Glomerular endothelial cell (primary cell): ENCODE measurements at places on chromosomes 7 and 10. TPM values are rescaled to one million over a fixed set of nuclear protein-coding genes. Genes with fewer than 3 reads are reported as not detected.

Gene ST7
- 24.4 TPM in 2 replicates for total RNA-seq

Gene SPDYE5
- not detected in 2 replicates for total RNA-seq

Gene FRMPD2
- 0.24 TPM in 1 of 2 replicates, not detected in the other for total RNA-seq

Gene TMEM229A
- total RNA-seq = not detected in 2 replicates

Gene GNG11
- total RNA-seq = 302 and 318 TPM in 2 replicates

Gene TAC1
- not detected in 2 replicates for total RNA-seq

Gene SLC26A4
- 0.47 and 0.73 TPM in 2 replicates for total RNA-seq

Gene DKK1
- total RNA-seq = 22.0 and 33.0 TPM in 2 replicates

Gene NUTM2A
- total RNA-seq = 0.82 and 1.7 TPM in 2 replicates

Gene SAP25
- total RNA-seq = 0.29 and 1.8 TPM in 2 replicates

Gene ELMO1
- 27.9 and 62.2 TPM in 2 replicates for total RNA-seq

Gene AQP1
- total RNA-seq = 0.82 and 6.9 TPM in 2 replicates

Gene DOCK1
- total RNA-seq = 53.8 and 90.4 TPM in 2 replicates

Gene TAS2R3
- 0.35 TPM in 1 of 2 replicates, not detected in the other for total RNA-seq

Gene PITX3
- total RNA-seq = not detected in 2 replicates

GRCh38 chr7:76074306-76074971, 26.5 kb downstream of the MDH2 start:
- no peak for DNase-seq

DNA sequence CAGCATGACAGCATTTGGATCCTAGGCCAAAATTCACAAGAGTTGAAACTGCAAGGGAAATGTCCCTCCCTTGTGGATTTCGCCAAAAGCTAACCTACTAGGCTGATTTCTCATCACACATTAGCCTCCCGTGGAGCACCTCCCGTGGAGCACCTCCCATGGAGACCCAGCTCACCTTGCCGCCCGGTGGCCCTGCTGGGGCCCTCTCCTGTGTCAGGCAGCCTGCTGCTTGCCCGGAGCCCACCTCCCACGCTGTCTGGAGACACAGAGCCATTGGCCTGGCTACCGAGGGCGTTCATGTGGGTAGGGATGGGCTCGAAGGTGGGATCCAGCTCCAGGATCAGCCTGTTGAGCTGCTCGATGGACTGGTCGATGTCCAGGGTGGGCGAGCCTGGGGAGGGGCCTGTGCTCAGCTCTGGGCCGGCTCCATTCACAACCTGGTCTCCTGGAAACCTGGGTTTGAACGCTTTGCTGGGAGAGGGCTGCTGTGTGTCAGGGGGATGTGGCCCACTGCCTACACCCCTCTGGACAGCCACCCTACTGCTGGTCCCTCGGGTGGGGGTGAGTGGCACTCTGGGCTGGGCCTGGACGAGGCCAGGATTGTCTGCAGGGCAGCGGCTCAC, 213.6 kb downstream of the TNS3 start:
- DNase-seq = no peak

GRCh38 chr10:13956826-13957225, 370.1 kb downstream of the PRPF18 start:
- DNase-seq = no peak

- no peak for DNase-seq
Measured at GRCh38 chr7:138542183-138542582, 82.1 kb downstream of the TRIM24 start.

DNA sequence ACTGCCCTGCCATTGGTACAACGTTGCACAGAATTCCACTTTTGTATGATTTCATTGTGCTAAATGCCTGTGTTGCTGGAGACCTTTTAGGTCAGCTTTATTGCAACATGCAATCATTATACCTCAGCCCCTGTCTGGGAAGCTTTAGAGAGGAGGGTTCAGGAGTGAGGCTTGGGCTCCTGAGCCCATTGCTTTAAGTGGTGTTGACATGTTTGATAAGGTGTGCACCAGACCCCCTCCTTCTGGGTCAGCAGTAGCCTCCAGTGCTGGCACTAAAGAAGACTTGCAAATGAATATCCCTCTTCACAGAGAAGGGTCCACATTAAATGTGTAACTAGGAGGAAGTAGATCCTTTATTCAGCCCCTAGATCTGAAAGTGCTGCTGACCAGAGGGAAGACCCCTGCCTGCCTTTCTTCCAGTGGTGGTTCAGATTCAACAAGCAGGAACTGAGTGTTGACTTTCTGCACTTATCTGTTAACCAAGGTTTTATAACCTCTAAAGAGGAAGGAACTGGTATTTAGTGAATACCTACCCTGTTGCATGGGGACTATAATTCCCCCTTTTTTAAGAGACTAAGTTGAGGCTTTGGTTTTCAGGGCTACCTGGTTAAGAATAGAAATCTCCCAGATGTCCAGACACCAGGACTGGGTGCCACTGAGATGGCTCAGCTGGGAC, 369.4 kb upstream of the IGFBP3 start:
- DNase-seq = no peak

- no peak for DNase-seq
Measured at GRCh38 chr10:110209454-110209925, 2.1 kb downstream of the MXI1 start.

GRCh38 chr10:19688344-19688743, 127.9 kb upstream of the PLXDC2 start:
- DNase-seq = no peak

- DNase-seq = no peak
Measured at GRCh38 chr10:68406111-68406814, 814 bp downstream of the RUFY2 start.

- no peak for DNase-seq
Measured at GRCh38 chr7:70630440-70630817, 501.5 kb upstream of the GALNT17 start.

GRCh38 chr10:132943791-132944404, 1.5 kb upstream of the CFAP46 start:
- no peak for DNase-seq

DNA sequence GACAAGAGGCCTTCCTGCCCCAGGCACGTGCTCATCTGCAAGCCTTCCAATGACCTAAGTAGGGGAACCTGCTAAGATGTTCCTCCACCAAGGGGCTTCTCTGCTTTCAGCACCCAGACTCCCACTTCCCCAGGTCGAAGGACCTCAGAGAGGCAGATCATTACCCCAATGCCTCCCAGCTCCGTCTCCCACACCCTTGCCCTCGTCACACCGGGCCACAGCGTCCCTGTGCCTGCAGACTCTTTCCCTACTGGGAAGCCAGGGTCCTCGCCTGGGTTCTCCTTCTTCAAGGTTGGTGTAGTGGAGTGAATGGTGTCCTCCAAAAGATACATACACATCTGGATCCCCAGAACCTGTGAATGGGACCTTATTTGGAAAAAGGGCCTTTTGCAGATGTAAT, 151.9 kb downstream of the UBE2H start:
- no peak for DNase-seq

GRCh38 chr10:95509251-95509650, 51.9 kb downstream of the SORBS1 start:
- no peak for DNase-seq

- no peak for DNase-seq
Measured at GRCh38 chr7:32153006-32153405, 82.8 kb upstream of the PDE1C start.

GRCh38 chr10:114650266-114650665, 7.8 kb downstream of the ABLIM1 start:
- DNase-seq = no peak

DNA sequence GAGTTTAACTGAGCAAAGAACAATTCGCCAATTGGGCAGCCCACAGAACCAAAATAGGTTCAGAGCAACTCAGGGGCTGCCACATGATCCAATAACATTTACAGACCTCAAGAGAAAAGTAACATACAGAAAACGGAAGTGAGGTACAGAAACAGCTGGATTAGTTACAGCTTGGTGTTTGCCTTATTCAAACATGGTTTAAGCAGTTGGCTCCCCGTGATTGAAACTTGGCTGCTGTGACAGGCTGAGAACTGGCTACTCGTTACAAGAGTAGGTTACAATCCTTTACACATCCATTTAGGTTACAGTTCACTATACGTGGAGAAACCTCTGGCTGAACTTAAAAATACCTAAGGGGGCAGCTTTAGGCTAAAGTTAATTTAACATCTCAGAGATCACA, 673.1 kb upstream of the PHF14 start:
- DNase-seq = no peak

- DNase-seq = no peak
Measured at GRCh38 chr10:99358101-99358500, 28.9 kb downstream of the CNNM1 start.

DNA sequence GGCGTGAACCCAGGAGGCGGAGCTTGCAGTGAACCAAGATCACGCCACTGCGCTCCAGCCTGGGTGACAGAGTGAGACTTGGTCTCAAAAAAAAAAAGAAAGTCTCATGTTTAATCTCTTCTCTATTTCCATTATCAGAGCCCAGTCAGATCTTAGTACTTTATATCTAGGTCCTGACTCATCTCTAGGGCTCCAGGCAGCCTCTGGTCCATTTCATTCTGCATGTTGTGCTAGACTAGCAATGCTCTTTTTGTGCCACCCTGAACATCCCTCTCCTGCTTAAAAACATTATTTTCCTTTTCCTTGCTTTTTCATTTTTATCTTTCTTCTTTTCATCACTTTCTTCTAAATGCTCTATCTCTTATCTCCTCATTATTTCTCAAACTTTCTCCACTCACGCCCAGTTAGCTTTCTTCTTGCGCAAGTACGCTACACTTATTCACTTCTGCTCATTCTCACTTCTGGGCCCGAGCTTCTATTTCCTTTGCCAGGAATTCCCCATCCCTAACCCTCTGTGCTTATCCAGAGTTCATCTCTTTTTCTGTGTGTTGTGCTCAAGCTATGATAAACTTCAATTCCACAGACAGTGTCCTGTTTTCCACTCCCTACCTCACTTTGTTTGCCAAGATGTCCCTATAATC, 63.9 kb downstream of the BTAF1 start:
- DNase-seq = no peak

GRCh38 chr10:13302821-13303555, 3.1 kb upstream of the PHYH start:
- no peak for DNase-seq

GRCh38 chr10:102431452-102432124, 786 bp downstream of the CUEDC2 start:
- DNase-seq = no peak

DNA sequence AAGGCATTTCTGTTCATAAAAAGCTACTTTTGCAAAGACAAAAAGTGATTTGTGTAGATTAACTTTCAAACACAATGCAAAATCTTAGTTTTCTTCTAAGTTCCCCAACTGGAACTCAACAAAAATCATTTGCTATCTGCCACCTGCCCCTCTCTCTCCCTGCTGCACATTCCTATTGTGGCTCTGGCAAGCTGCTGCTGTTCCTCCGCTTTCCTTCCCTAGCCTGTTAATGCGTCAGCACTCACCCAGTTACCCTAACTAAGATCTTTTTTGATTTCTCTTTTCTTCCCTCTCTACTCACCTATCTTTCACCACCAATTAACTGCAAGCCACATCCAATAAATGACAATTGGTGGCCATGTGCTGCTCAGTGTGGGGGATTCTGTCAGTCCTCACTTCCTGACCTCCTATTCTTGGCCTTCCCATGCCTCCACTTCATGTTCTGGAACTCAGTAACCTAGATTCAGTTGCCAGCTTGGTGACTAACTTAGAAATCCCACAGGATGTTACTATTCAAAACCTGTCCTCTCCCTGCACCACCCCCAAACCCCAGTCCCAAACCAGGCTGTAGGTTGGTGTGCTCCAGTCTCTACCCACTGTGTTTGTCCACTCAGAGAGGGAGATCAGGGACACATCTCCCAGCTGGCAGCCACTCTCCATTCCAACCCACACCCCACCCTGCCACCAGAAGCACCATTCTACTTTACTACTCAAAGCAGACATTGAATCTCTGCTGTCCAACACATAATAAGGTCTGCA, 140.2 kb upstream of the CTTNBP2 start:
- DNase-seq = no peak

GRCh38 chr7:101121991-101122932, 4.6 kb upstream of the SERPINE1 start:
- DNase-seq = no peak

DNA sequence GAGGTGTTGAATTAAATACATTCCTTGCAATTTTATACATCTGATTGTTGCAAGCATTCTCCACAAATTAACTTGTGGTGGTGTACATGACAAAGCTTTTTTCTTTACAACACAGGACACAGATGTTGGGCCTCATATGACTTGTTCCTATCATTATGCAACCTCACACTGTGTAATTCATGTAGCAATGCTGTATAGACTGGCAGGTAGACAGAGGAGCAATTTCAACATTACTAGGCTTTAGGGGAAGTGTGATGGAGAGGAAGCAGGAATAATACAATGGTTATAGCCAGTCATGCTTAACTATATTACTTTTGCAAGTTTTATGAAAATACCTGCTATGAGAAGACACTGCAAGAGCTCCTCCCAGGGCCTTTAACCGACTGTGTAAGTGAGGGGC, 832.1 kb downstream of the CNTNAP2 start:
- no peak for DNase-seq

DNA sequence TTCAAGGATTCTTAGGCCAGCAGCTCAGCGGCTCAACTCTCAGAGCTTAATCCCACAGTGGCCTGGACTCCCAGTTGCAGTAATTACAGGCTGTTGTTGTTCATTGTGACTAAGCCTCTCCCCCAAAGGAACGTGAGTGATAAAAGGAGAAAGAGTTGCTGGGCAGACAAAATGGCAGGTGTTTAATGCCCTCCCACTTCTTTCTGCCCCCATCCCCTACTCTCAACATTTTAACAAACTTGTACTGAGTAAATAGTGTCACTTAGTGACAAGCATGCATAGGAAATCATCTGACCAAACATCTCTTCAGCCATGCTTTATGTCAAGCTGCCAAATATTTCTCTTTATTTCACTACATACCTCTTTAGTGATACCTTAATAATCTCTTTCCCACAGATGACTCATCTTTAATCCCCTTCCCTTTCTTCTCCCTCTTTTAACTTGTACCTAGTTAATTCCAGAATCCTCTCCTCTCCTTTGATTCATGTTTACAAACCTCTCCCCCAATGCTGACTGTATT, 12.4 kb upstream of the MTERF1 start:
- DNase-seq = no peak

GRCh38 chr7:28941633-28942032, 16.5 kb downstream of the TRIL start:
- no peak for DNase-seq

DNA sequence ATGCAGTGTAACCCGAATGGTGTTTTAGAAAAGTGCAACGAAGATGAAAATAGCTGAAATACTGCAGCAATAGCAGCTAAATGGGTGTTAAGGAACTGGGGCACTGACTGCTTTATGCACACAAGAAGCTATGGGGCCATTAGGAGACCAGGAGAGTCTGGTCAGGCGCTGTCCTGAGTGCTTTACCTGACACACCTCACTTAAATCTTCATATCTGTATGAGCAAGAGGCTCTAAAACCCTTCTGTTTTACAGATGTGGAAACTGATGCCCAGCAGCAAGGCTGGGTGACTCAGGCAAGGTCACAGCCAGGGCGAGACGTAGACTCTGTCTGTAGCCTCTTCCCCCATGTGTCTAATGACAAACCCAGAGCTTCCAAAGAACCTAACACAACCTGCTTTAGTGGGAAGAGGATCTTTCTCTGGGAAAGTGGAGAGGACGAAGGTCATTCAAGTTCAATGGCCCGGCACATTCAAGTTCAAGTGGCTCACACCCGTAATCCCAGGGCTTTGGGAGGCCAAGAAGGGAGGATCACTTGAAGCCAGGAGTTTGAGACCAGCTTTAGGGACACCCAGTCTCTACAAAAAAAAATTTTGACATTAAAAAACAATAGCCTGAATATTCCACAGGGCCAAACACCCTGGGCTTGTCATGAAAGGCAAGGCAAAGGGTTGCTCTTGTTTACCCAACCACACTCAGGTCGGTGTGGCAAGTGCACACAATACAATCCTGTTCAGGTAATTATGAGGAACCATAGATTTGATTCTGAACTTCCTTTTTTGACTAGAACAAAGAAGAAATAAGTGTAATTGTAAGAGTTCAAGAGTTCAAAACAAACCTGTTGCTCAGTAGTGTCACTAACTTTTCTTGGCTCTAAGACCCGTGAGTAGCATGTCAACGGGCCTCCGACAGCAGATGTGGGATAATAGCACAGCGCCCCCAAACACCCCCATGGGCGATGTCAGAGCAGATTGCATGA, 53.7 kb upstream of the KLF6 start:
- no peak for DNase-seq
